Ascending aorta (tissue), 2 donors: ENCODE measurements at places on chromosomes 4 and X. TPM values are rescaled to one million over a fixed set of nuclear protein-coding genes. Genes with fewer than 3 reads are reported as not detected.

DNA sequence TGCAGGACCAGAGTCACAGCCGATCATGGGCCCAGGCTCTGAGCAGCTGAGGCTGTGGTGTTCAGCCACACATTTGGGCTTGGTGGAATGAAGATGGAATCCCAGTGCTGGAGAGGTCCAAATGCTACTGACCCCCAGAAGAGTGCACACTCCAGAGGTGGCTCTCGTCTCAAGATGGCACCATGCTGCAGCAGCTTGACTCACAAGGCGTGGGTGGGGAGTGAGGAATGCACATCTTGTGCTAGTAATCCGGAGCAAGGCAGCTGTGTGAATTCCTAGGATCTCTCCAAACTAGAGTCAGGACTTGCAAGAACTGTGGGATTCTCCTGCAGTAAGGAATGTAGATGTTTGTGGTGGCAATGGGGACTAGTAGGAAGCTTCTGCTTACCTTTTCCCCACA, 28.7 kb downstream of the RAB28 start:
- no peak overlapping the region for H3K27ac ChIP-seq
- H3K4me1 ChIP-seq: no peaks in the 10 kb centered on the region
- H3K36me3 ChIP-seq: peaks cover 7% of the 10 kb centered on the region

GRCh38 chr4:77671051-77671450, 65.4 kb downstream of the CXCL13 start:
- H3K4me3 ChIP-seq: no peak overlapping the region
- H3K36me3 ChIP-seq: no peaks in the 10 kb centered on the region
- no peak overlapping the region for H3K27ac ChIP-seq
- no peak for DNase-seq

GRCh38 chrX:112051576-112051975, 31.0 kb downstream of the TRPC5 start:
- H3K27me3 ChIP-seq: no peaks in the 10 kb centered on the region
- no peak overlapping the region for H3K27ac ChIP-seq
- H3K4me1 ChIP-seq: no peaks in the 10 kb centered on the region
- no peak for DNase-seq
- H3K36me3 ChIP-seq: no peaks in the 10 kb centered on the region

DNA sequence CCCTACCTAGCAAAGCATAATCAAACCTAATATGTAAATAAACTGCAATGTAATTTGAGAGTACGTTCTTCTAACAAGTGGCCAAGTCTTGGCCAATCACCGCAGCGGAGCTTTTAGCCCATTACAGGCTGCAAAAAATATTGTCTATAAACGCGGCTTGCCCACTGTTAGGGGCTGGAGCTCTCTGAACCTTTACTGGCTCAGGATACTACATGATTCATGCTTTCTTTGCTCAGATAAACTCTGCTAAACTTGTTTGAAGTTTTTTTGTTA, 990 bp upstream of the HADH start:
- H3K36me3 ChIP-seq: no peaks in the 10 kb centered on the region
- DNase-seq: no peak

GRCh38 chr4:40334591-40335524, at the start of gene CHRNA9:
CHRNA9 (plus strand) TSS chr4:40335333; CDS start chr4:40335468, 135 bp downstream.
- no peak within 1 kb of the TSS for H3K27ac ChIP-seq
- no peaks in the 10 kb centered on the region for H3K4me1 ChIP-seq
- H3K4me3 ChIP-seq: no peak within 1 kb of the TSS

DNA sequence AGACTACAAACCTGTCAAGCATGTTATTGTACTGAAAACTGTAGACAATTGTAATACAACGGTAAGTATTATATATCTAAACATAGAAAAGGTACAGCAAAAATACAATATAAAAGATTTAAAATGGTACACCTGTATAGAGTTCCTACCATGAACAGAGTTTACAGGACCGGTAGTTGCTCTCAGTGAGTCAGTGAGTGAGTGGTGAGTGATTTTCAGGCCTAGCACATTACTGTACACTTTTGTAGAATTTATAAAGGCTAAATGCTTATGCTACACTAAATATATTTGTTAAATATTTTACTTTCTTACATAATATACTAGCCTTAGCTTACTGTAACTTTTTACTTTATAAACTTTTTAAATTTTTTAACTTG, 37.4 kb downstream of the PDGFC start:
- H3K27me3 ChIP-seq: no peaks in the 10 kb centered on the region
- no peak for DNase-seq

The FRMPD3 gene
- 0.64 TPM for total RNA-seq

The SUPT20HL1 gene
- total RNA-seq: 1.7 TPM

The JADE3 gene
- 1.8 TPM for total RNA-seq

The TCEAL7 gene
- total RNA-seq: not detected
